ENCODE measurements at places on chromosomes 16 and 17.

GRCh38 chr17:81454473-81454872 is 58.1 kb downstream of the ACTG1 start:
- no peak for DNase-seq

GRCh38 chr17:71934520-71934919 is 186.3 kb upstream of the SOX9 start:
- DNase-seq, result no peak

GRCh38 chr16:57060323-57061083 is 31.9 kb upstream of the CPNE2 start:
- no peak for DNase-seq

GRCh38 chr16:20791923-20792612 is 14.2 kb downstream of the ERI2 start:
- DNase-seq, result no peak

DNA sequence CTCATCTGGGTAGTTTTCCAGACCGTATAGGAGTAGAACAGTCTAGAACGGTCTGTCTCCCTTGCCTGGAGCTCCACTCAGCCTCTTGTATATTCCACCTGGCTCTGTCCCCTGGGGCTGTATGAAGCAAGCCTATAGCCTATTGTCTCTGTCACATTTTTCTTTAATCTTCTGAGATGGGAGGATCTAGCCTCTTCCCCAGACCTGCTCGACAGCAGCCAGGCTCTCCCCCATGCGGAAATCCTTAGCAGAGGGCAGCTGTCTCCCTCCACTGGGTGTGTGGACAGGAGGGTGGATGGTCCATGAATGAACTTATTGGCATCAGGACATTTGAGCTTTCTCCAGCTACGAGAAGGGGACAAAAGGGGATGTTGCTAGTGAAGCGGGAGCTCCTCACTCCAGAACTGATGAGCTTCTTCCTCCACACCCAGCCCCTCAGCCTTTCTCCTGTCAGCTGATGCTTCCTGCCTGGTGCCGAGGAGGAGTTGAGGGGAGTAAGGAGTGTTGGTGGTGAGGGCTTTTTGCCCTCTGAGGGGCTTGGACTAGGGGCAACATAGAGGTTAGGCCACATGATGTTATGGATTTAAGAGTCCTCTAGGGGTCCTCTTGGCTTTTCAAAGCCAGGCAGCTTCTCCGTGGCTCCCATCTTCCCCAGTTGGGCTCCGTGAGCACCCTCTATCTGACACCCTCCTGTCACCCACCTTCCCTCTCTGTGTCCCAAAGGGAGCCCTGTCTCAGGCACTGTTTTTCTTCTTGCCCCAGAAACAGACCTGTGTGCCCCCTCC is 28.0 kb downstream of the ARHGAP23 start:
- no peak for DNase-seq

- DNase-seq, result no peak
These were observed 218.3 kb downstream of the SOX9 start for GRCh38 chr17:72338847-72339790.

DNA sequence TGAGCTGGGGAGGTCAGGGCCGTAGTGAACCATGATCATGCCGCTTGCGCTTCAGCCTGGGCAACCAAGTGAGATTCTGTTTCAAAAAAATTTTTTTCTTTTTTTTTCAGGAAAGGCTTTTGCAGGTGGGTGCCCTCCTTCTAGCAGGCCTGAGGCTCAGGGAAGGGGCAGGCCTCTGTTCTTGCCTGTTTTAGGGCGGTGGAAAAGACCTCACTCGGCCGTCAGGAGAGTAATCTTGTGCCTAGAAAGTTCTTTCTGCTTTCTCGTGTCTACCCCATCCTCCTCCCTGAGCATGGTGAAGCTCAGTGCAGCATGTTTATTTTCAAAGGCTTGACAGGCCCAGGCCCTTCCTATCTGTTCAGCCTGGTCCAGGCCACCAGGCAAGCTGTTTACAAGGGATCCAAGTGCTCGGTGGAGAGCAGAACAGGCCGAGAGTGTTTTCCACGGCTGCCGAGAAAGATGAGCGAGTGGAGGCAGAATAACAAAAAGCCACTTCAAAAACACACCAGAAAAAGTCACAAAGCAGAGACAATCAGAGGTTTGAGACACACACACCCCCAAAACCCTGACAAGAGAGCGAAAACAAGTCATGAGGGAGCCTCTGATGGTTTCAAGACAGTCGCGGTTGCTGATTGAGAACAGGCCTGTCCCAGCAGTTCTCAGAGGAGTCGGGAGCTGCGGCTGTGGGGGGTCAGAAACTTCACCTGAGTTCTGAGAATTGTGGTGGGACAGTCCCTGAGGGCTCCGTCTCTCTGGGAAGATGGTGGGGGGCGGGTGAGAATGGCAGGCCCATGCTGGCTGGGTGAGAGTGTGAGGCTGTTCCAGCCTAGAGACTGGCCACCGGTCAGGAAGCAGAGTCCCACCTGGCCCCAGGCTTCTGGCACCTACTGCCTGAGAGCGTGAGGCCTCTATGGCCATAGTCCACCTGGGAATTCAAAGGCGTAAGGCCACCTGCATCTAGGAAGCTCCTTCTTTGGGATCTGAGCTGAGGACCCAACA is 37.5 kb upstream of the CCR7 start:
- no peak for DNase-seq

- no peak for DNase-seq
These were observed 29.7 kb downstream of the CDK5R1 start for GRCh38 chr17:32516450-32516849.

GRCh38 chr17:37770631-37771518 is 26.0 kb upstream of the HNF1B start:
- DNase-seq, result no peak

- DNase-seq, result no peak
These were observed 5.6 kb downstream of the CDH16 start for GRCh38 chr16:66913081-66913480.

DNA sequence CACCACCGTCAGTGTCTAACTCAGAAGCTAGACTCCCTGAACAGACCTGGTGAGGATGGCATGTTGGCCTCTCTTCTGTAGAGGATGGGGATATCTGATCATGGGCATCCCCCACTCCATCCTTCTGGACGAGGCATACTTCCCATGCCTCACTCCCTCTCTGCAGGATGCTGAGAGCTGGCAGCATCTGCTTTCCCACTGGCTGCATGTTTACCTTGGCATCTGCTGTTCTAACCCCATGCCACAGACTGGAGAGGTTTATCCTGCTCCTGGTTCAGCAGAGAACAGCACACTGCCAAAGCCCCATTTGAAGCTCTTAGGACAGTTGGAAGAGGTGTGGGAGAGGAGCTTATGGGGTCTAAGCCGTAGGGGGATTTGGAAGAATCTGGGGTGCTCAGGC is 46.0 kb downstream of the YPEL2 start:
- no peak for DNase-seq

- DNase-seq, result no peak
These were observed 224.3 kb downstream of the MSI2 start for GRCh38 chr17:57480438-57481196.

DNA sequence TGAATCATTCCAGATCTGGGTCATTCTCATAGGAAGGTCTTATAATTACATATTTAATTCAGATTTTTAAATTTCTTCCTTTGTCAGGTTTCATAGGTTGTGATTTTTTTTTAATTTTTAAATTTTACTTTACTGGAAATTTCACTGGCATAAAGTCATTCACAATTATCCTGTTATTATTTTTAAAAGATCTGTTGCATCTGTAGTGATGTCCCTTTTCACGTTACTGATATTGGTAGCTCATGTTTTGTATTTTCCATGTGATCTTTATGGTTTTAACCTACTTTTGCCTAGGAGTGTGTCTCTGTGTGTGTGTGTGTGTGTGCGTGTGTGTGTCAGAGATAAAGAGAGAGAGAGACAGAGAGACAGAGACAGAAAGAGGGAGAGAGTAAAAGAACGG is 216.6 kb upstream of the KCNJ16 start:
- DNase-seq, result no peak

DNA sequence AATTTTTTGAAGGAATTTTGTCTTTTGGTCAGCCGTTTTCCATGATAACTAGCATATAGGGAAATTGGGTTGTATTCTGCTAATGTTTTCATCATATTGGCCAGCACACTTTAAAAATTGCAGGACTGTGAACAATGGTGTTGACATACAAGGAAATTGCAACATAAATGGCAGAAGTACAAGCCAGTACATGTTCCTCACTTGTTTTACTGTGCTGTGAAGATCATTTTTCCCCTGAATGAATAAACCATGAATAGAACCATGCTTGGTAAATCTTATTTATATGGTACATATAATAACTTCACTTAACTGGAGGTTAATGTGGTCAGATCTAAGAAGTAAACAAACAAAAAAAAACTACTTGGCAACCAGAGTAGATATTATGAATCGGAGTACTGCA is 22.8 kb downstream of the OMG start:
- no peak for DNase-seq

DNA sequence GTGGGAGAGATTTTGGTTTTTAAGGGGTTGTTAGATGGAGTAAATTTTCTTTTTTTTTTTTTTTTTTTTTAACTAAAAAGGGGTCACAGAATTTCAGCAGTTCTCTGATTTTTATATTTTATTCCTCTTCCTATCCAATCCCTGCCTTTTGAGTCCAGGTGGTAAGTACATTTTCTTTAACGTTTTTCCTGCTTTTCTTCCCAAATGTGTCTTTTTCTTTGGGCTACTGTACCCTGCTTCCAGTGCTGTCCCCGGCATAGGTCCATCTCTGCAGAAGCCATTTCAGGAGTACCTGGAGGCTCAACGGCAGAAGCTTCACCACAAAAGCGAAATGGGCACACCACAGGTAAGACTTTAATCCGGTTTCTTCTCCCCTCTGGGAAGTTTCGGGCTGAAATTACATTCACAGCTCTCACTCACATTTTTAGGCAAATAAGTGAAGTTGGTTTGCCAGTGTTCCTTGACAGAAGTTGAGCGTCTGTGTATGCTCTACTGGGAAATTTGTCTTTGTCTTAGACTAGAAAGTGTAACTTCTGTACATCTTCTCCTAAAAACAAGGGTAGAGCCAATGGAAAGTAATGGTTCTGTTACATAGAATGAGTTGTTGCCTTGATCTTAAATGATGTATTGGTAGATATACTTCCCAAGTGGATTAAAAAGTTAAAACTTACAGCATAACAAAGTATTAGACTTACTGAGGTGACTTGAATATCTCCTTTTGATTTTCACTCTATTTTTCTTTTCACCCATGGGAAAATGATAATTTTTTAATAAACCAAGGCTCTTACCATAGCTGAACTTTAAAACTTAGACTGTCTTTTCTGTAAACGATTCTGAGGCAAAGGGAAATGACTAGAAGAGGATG is 54.5 kb downstream of the TUBD1 start:
- no peak for DNase-seq

- DNase-seq, result peak; percentile 49
These were observed 13.6 kb upstream of the DNASE1 start for GRCh38 chr16:3640632-3641501.

All from vagina (tissue), 2 donors.